CD4-positive, alpha-beta T cell treated with Interleukin-15 for 4 hours (primary cell): ENCODE measurements at places on chromosomes 2 and 18.

GRCh38 chr18:67428805-67429204 lies 87.7 kb downstream of the DSEL start:
- DNase-seq, result no peak

DNA sequence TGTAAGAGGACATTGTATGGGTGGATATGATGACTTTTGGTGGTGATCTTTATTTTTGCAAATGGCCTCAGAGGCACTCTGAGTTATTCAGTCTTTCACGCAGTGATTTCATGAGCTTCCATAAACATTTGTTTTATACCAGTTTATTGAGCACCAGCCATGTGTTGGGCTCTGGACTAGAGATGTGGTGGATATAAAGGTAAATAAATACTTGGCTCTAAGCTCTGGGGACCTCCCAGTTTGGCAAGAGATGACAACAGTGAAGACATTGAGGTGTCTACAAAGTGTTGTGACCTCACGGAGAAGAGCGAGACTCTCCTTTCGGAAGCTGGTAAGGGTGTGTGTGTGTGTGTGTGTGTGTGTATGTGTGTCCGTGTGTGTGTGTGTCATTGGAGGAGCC lies 146.4 kb downstream of the TANC1 start:
- no peak for DNase-seq

- DNase-seq, result no peak
Measured at GRCh38 chr2:88658881-88659537, 31.7 kb upstream of the EIF2AK3 start.

- DNase-seq, result no peak
Measured at GRCh38 chr18:25685088-25685487, 333.1 kb upstream of the ZNF521 start.

DNA sequence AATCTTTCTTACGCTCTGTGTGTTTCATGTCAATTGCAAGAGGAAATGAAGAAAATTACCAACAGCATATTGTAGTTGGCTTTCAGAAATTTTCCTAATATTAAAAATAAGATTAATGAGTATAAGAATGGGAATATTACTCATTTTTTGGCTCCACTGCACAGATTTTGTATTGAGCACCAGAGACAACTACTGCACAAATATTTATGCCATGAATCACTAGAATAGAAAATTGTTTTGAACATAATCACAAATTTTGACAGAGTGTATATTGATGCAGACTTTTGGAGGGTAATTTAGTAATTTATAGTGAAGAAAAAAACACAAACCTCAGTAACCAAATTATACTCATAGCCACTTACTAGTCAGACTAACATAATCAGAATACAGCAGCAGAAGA lies 118.3 kb downstream of the DOK6 start:
- no peak for DNase-seq

- peak; percentile 8 for DNase-seq
Measured at GRCh38 chr18:59802031-59802430, 97.8 kb upstream of the PMAIP1 start.

DNA sequence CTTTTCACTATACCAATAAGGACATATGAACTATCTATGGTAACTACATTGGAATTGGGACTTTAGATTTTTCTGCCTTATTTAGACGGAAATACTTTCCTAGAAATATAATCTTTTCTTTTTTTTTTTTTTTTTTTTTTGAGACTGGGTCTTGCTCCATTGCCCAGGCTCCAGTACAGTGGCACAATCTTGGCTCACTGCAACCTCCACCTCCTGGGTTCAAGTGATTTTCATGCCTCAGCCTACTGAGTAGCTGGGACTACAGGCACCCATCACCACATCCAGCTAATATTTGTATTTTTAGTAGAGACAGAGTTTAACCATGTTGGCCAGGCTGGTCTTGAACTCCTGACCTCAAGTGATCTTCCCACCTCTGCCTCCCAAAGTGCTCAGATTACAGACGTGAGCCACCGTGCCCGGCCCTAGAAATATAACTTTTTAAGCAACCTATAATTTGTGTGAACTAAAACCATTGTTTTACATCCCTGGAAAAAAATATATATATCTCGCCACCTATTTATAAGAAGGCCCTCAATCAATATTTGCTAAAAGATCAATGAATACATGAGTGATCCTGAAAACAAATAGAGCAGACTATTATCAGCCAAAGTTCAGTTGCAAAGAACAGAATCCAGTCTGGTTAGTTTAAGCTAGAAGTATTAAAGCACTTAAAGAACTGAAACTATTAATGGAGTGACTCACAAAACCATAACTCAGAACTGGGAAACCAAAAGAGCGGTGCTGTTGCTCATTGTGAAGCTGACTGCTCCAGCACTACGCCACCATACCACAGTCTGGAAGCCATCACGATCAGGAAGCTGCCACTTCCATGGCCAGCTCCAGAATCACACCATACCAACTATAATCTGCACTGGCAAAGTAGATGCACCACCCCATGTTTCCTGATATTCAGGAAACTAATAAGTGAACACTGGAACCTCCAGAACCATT lies 8.4 kb upstream of the HNRNPLL start:
- peak; percentile 44 for DNase-seq

- DNase-seq, result no peak
Measured at GRCh38 chr2:67400560-67401485, 3.7 kb downstream of the ETAA1 start.

DNA sequence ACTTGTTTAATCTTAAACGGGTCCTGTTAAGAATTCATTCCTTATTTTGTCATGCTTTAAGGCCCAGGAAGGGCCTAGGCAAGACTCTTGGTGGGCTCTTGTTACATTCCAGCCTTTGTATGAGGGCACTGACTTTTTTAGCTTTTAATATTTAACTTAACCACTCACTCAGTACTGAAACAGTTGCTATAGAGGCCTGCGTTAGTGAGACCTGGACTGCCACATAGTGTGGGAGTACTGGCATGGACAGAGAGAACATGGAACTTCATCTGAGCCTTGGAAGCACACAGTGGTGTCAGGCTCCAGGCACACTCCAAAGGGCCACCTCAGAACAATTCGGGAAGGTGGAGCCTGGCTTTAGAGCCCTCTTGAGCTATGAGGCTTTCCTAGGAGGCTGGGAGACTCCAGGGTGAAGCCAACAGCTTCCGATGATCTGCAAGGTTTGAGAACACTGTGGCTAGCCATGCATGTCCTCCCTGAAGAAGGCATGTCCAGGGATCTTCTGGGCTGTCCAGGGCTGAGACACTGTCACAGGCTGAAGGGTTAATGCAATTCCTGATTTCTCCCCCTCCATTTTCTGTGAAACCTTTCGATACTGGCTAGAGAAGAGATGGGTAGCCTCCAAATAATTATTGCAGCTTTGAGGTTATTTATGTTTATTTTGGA lies 155.4 kb upstream of the ACAA2 start:
- no peak for DNase-seq

DNA sequence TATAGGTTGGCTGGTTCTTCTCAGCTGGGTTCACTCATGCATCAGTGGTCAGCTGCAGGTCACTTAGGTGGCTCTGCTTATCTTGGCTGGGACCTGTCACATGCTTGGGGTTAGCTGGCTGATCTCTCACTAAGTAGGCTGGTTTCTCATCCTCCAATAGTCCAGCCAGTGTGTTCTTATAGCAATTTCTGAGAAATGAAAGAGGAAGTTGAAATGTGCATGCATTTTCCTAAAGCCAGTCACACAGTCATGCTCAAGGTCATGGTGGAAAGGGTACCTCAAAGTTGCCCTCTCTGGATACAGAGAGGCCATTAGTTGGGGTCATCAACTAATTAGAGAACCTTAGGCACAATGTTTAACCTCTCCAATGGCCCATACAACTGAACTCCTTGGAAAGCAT lies 64.4 kb downstream of the KLHL29 start:
- no peak for DNase-seq
